ENCODE measurements at places on chromosomes 12 and 14.

DNA sequence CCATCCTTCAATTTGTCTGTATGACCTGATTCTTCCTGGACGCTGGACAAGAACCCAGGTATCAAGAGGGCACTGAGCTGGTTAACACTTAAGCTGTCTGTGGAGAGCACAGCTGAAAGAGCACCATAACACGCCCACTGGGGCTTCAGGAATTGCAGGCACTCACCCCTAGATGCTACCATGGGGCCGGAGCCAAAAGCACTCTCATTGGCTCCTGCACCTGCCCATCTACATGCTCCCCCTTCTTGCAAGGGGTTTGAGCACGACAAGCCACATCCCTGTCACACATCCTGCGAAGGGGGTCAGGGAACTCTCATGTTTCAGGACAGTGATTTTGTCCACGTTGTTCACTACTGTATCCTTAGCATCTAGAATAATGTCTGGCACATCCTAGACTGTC, 35.1 kb upstream of the TBC1D15 start:
- DNase-seq = peak; percentile 54

DNA sequence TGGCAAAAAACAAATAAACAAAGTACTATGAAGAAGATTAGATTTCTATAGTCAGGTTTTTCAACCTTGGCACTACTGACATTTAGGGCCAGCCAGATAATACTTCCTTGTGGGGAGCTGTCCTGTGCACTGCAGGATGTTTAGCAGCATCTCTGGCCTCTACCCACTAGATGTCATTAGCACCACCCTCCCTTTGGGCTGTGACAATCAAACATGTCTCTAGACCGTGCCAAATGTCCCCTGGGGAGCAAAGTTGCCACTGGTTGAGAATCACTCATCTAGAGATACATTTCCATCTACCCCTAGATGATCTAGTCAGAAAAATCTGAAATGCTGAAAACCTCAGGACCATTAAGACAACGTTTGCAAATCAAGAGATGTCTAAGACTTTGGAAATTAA, 29.9 kb downstream of the SRRM4 start:
- DNase-seq = no peak

DNA sequence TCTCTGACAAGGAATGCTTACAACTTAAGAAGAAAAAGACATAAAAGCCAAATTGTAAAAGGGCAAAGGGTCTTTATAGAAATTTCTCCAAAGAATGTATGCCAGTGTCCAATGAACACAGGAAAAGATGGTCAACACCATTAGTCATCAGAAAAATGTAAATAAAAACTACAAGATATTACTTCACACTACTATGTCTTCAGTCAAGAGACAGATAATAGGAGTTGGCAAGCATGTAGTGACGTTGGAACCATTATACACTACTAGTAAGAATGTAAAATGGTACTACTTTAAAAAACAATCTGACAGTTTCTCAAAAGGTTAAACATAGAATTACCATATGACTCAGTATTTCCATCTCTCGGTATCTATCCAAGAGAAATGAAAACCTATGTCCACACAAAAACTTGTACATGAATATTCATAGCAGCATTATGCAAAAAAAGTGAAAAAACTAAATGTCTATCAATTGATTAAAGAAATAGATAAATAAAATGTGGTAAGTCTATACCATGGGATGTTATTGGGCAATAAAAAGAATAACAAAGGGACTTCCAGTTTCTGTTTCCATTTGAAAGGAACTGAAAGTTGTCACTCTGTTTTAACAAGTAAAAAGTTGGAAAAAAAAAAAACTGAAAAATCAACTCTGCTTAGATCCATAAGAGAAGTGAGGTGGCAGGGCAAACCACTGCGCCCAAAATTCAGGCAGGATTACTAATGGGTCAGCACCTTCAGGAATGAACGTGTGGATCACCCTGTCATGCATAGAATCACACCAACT, 69.8 kb downstream of the ALG10B start:
- no peak for DNase-seq

- DNase-seq = no peak
Measured at GRCh38 chr14:99522457-99522891, 41.3 kb downstream of the CCNK start.

GRCh38 chr12:101775816-101776215, 36.6 kb upstream of the SYCP3 start:
- DNase-seq = no peak

DNA sequence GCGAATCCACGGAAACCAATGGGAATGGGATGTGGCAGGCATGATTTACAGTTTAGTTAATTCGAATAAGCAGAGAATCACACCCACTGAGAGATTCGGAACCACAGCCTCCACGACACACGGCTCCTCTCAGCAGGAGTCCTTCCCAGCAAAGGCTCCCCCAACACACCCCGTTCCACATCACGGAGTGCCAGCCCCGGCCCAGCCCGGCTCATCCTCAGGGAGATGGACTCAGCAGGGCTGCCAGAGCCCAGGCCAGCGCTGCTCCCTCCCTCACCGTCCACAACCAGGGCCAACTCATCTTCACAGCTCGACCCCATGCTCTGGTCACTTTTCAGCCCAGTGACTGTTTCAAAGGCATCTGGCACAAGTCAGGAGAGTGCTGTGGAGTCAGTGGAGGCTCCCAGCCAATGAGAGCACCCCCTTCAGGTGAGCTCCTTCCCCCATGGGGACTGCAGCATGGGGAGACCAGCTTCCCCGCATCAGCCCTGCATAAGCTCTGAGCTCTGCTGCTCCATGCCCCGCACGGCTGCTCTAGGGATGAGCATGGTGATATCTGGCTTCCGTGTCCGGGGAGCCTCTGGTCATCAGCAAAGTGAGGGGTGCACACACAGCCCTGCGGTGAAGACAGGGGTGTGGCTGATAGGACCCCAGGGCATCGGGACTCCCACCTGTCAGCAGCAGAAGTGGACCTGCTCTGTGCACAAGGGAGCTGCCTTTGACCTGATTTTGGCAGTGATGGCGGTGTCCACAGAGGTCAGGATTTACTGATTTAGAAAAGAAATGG, 238.8 kb upstream of the SFSWAP start:
- DNase-seq = peak; percentile 48

GRCh38 chr12:84785951-84786350, 126.6 kb downstream of the SLC6A15 start:
- no peak for DNase-seq

DNA sequence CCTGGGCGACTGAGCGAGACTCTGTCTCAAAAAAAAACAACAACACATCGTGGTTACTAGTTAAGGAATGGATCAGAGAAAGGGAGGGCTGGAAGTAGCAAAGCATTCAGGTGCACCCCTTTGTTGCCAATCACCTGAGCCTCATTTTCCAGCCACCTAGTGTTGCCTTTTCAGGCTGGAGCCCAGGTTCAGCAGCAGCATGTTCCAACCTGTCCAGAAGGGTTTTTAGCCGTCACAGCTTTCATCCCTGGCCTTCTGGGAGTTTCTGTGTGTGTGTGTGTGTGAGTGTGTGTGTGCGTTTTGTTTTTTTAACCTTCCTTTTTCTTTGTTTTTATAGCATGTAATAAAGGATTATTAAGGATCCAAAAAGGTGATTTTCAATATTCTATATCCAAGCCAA, 121.1 kb upstream of the ATF1 start:
- DNase-seq = no peak

GRCh38 chr12:25041006-25041741, 92.3 kb upstream of the BCAT1 start:
- no peak for DNase-seq

GRCh38 chr14:71061458-71061857, 154.2 kb downstream of the PCNX1 start:
- no peak for DNase-seq
